Occipital lobe (tissue), 3 donors: ENCODE measurements at places on chromosomes 12 and 14. TPM values are rescaled to one million over a fixed set of nuclear protein-coding genes. Genes with fewer than 3 reads are reported as not detected.

DNA sequence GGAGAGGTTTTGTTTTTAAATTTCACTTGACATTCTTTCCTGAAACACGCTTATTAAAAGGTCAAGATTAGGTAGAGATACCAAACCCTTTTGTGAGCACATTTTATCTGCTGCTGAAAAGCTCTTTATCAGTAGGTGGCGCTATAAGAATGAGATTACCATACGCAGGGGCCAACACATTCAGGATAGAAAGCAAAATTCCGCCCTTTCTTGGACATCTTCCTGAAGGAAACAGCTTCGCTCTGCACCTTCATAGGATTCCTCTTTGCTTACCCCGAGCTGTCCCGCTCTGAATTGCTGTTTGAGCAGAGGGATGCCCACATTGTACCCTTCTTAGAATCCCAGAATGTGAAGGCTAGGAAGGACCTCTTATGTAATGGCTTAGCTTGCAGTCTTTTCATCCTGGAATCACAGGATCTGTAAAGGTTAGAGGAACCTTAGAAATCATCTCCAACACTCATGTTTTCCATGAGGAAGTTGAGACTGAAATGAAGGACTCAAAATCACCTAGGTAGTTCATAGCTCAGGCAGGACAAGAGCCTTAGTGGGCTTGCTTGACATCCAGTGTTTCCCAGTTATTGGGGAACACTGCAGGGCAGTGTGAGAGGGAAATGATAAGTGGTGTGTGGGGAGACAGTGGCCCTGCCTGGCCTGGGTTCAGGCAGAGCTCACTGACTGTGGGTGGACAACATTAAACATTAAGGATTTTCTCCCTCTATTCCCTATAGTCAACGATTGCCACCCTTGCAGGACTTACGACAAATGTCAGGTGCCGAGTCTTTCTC, 38.7 kb upstream of the CRY1 start:
- no peak for DNase-seq

- DNase-seq, result no peak
Measured at GRCh38 chr14:100155049-100155621, 4.3 kb downstream of the DEGS2 start.

Gene CCDC88C
- total RNA-seq, result 14.3 TPM

DNA sequence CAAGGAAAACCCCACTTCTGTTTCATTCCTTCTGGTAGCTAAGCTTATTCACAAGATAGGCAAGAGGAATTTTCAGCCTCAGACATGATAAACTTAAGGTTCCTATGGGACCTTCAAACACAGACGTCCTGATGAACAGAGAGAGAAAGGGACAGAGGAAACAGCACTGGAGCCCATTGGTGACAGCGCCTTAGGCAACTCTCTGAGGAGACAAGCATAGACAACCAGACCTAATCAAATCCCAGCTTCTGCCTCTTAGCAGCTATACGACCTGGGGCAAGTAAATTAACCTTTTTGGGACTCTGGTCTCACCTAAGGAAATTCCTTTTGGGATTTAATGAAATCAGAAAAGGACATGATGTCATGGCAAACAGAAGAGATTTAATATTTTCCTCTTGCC, 33.3 kb downstream of the TMCC3 start:
- DNase-seq, result no peak

Gene SCFD1
- 195 TPM for total RNA-seq

GRCh38 chr12:123444092-123445026, 7.9 kb upstream of the RILPL2 start:
- no peak for DNase-seq

DNA sequence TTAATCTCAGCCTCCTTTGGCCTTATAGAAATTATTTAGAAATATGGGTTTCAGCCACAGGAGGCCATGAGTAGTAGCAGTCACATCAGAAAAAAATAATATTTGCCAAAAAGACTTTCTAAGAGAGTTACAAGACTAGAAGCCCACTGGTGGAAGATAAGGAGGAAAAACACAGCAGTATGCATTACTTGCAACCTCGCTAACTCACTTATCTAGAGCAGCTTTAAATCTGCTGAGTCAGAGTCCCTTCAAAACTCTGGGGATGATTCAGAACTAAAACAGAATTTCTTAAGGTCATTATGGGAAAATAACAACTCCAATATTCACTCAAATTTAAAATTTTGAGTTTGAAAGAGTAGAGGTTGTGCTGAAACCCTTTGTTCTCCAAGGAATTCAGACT, 6.2 kb downstream of the OR4K17 start:
- DNase-seq, result no peak

Gene PYGL
- 9.4 TPM for total RNA-seq

DNA sequence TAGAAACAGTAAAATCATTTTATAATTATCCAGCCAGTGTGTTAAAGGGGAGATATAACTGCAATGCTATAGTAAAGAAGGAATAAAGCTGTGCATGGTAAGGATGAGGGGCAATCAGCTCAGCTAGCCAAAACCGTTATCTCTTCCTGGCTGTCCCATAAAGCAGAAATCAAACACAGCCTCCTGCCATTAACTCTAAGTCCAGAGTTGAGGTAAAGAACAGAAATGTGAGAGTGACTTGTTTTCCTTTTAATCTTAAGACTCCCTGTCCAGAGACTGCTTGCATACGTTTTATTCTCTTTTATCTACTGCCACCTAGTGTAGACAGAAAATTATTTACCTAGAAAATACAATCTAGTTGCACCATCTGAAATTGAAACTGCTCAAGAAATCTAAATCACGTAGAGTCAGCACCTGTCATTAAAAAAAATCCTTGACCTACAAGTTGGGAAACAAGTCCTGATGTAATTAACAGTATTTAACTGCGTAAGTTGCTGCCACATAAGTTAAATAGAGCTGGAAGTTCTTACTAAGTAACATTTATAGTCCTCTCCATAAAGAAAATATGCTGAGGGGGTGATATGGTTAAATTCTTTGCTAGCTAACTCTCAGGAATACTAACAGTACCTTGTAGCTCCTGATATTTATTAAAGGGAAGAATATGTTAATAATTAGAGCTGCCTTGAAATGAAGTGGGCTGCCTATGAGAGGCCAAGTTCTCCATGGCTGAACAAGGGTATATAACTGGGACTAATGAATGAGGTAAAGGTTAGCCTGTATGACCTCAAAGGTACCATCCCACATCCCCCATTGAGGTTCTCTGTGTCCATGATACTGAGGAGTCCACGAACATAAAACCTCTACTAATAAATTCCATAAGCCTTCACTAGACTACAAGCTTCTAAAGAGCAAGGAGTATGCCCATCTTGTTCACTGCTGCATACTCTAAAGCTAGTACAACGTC, 62.7 kb downstream of the GALNT4 start:
- DNase-seq, result no peak

Gene STAC3
- total RNA-seq, result 0.94 TPM

- no peak for DNase-seq
Measured at GRCh38 chr12:71896205-71896882, 42.3 kb upstream of the TPH2 start.

GRCh38 chr14:77355811-77356210, 21.1 kb downstream of the TMED8 start:
- no peak for DNase-seq

GRCh38 chr12:106089935-106090334, 48.8 kb downstream of the NUAK1 start:
- DNase-seq, result no peak

Gene OR6C2
- total RNA-seq, result not detected
